ENCODE measurements at places on chromosomes 6 and 20.
A peak's percentile ranks its signal among the peaks of the same experiment; 100 is the strongest.

GRCh38 chr6:28922821-28923317, 916 bp downstream of the TRIM27 start:
- DNase-seq, result peak; percentile 27

DNA sequence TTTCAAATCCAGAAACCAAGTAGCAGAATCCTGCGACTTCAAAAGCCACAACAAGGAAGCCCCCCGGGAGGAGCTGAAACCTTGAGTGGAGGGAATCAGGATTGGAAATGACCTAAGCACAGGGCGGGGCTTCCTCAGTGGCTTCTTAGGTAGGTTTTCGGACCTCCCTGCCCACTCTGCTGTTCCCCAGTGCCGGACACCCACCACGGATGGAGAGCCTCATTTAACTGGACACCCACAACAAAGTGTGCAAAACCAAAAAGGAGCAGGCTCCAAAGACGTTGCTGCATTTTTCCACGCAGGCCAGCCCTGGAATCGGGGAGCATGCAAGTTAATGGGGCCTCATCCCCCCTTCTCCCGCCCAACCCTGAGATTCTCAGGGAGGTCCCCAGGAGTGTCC, 144.4 kb downstream of the NFATC2 start:
- DNase-seq, result no peak

DNA sequence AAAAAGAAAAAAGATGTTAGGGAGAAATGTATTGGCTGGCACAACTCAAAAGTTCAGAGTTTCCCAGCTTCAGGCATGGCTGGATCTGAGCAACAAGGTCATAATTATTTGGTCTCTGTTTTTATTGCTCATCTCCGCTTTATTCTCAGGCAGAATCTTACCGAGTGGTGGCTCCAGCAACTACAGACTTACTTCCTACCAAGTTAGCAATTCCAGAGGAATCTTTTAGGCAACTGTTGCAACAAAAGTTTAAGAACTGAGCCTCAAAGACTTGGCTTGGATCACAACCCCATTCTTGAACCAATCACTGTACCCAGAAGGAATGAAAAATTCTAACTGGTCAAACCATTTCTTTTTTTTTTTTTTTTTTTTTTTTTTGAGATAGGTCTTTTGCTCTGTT, 35.5 kb upstream of the NCOA3 start:
- no peak for DNase-seq

- DNase-seq, result peak; percentile 75
These were observed 2.5 kb downstream of the MYMX start for GRCh38 chr6:44219053-44219814.

DNA sequence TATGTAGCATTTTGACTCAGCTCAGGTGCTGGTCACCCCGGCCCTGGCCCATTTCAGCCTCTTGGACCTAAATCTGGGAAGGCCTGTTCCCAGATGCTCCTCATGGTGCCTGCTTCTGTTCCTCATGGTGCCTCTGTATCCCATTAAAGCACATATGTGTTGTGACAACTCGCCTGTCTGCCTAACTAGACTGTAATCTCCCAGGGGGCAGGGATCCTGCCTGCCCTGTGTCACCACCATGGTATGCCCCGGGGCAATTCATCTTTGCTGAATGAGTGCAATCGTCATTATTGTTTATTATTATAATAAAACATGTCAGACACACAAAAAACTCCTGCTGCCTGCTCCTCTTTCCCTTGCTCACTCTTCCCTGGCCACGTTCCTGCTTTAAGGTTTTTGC, 62.0 kb downstream of the ZFP64 start:
- no peak for DNase-seq

- DNase-seq, result no peak
These were observed 187.9 kb upstream of the GMDS start for GRCh38 chr6:2433266-2433665.

GRCh38 chr20:14559612-14560011, 222.2 kb upstream of the FLRT3 start:
- no peak for DNase-seq

GRCh38 chr20:35796571-35796970, 24.8 kb downstream of the PHF20 start:
- DNase-seq, result no peak

GRCh38 chr6:89180971-89181370, 35.1 kb downstream of the PM20D2 start:
- no peak for DNase-seq

DNA sequence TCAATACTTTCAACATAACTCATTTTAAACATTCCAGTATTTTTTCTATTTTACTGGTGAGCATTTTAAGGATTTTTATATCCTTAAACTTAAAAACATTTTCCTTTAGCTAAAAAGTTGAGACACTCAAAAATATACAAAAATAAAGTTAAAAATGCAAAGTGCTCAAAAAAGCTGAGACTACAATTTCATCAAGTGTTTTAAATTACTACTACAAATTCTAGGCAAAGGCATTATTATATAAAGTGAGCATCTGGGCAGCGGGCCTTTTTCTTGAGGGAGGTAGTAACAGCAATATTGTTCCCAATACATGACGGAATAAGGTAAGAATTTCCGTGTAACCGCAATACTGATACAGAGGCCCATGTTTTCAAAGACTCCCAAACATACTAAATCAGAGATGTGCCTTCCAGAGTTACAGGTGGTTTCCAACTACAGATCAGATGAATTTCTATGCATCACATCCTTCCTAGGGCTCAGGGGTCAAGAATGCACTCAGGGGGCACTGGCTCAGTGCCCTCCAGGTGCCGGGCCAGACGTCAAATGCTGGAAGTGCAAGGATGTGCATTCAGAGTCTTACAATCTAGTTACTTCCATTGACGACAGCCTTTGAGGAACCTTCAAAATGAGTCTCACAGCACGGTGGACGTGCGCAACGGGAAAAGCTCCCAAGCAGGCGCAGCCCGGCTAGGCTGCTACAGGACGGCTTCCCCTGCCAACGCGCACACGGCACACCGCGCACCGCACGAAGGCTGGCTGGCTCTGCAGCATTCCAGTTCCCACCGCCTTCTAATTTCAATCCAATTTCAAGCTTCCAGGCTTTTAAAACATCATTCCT, 1.7 kb downstream of the PHF10 start:
- DNase-seq, result no peak

GRCh38 chr6:23036406-23036983, 467.1 kb downstream of the HDGFL1 start:
- no peak for DNase-seq

- no peak for DNase-seq
These were observed 111.9 kb downstream of the FAM83B start for GRCh38 chr6:54958446-54958845.

- no peak for DNase-seq
These were observed 93.5 kb downstream of the ERMARD start for GRCh38 chr6:169844946-169845345.

DNA sequence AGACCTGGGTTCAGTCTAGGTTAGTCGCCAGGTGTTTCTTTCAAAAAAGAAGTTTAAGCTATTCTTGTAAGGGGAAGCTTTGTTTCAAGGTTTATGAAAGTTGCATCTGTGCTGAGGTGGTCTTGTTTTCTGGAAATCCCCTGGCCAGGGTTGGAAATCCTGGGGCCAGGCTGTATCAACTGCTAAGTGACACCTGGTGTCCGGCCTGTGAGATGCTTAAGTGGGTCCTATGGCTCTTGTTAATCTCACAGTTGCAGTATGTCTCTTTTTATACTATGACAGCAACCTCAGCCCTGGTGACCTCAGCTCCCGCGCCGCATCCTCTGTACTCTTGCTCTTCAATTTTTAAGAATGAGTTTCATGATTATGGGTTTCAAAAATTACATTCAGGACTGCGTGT, 72.0 kb downstream of the CHMP4B start:
- DNase-seq, result no peak

- no peak for DNase-seq
These were observed 644.3 kb downstream of the EPM2A start for GRCh38 chr6:145090801-145091585.

- DNase-seq, result no peak
These were observed 12.0 kb downstream of the LRP11 start for GRCh38 chr6:149852180-149852579.

- no peak for DNase-seq
These were observed 7.7 kb upstream of the ASXL1 start for GRCh38 chr20:32350421-32350820.

DNA sequence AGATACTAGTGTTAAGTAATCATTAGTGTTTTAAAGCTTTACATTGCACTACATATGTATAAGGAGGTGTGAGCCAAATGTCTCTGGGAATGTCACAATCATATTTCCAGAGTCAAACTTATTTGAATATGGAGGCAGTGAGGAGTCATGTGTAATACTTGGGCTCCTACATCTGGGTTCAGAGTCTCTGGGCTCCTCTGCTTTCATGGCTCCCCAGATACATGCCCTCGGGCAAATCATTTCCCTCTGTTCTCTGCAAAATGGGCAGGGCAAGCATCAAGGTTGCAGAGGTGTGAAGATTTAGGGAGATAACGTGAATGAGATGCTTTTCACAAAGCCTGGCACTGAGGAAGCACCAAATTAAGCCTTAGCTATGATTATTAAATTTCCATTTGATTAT, 138.3 kb upstream of the SGK1 start:
- DNase-seq, result no peak

GRCh38 chr20:50695135-50695872, 4.0 kb upstream of the RIPOR3 start:
- peak; percentile 24 for DNase-seq

GRCh38 chr6:36756786-36757185, 59.2 kb downstream of the RAB44 start:
- DNase-seq, result no peak

GRCh38 chr6:139423037-139423703, 48.7 kb upstream of the CITED2 start:
- no peak for DNase-seq

DNA sequence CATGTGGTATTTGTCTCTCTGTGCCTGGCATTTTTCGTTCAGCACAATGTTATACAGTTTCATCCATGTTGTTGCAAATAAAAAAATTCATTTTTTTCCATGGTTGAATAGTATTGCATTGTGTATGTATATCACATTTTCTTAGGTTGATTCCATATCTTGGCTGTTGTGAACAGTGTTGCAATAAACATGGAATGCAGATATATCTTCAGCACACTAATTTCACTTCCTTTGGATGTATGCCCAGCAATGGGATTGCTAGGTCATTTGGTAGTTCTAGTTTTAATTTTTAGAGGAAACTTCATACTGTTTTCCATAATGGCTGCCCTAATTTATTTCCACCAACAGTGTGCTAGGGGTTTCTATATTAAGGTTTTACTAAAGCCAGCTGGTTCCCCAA, 52.6 kb downstream of the GFRAL start:
- no peak for DNase-seq

- DNase-seq, result peak; percentile 68
These were observed 2.1 kb upstream of the RBM38 start for GRCh38 chr20:57388953-57389694.

GRCh38 chr20:18728870-18729224, 84.7 kb upstream of the SCP2D1 start:
- DNase-seq, result no peak

- DNase-seq, result no peak
These were observed 120.5 kb downstream of the RTN4IP1 start for GRCh38 chr6:106508834-106509233.

- no peak for DNase-seq
These were observed 5.3 kb upstream of the AKAP7 start for GRCh38 chr6:131129689-131130553.

DNA sequence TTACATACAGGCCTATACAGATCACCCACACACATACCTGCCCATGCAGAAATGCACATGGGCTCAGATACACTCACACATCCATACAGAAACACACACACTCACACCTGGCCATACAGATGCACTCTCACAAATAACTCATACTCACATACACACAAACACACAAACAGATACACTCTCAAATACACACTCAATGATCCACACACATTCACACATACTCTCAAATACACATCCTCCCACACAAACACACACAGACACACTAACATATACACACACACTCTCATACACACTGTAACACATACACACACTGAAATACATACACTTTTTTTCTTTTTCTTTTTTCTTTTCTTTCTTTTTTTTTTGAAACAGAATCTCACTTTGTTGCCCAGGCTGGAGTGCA, 90.7 kb downstream of the CDH22 start:
- DNase-seq, result no peak

GRCh38 chr20:9121211-9121610, 52.3 kb downstream of the PLCB4 start:
- DNase-seq, result no peak

DNA sequence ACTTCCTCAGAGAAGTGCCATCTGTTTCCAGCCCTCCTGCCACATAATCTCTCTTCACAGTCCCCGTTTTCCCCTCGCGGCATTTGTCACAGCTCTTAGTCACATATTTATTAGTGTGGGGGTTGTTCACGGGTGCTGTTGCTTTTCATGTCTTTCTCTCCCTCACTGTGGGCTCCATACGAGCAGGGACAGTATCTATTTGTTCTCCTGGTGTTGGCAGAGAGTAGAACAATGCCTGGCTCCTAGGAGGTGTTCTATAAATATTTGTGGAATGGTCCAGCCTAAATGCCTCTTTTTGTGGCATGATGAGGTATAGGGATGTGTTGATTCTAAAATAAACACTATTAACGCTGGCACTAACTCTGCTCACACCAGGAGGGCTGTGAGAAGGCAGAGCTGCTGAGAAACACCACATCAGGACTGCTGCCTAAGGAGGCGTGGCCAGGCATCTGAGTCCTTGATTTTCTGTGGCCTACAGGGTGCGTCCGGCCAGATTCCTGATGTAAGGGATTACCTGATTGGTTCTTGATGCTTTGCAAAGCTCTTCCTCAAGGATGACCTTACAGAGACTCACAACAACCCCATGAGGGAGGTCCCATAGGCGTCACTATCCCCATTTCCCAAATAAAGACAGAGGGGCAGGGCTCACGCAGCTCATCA, 219.8 kb upstream of the ARID1B start:
- DNase-seq, result no peak

- no peak for DNase-seq
These were observed 2.1 kb downstream of the FAM210B start for GRCh38 chr20:56360908-56361205.

DNA sequence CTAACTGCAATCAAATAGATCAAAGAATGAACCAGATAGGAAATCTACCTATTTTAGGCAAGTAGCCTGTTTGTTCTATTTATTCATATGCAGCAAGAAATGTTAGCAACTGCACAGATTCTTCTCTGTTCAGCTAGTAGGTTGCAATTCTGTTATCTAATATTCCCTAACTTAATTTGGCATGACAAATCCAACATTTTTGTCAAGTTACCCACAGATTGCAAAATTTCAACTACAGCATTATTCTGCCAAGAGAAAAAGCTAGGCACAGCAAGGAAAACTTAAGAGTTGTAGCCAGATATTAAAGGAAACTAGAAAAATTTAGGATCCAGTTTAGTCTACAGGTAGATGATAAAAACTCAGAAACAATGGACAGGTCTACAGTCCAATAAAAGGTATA, 104.4 kb upstream of the SYNCRIP start:
- DNase-seq, result no peak

Measured in tibial nerve (tissue), 4 donors.